T-helper 2 cell treated with Interferon-gamma antibody and Interleukin-4, amounts not matched to agents 5 μg/mL and 100 μg/mL, for 36 hours (primary cell): ENCODE measurements at places on chromosomes 4 and X.

DNA sequence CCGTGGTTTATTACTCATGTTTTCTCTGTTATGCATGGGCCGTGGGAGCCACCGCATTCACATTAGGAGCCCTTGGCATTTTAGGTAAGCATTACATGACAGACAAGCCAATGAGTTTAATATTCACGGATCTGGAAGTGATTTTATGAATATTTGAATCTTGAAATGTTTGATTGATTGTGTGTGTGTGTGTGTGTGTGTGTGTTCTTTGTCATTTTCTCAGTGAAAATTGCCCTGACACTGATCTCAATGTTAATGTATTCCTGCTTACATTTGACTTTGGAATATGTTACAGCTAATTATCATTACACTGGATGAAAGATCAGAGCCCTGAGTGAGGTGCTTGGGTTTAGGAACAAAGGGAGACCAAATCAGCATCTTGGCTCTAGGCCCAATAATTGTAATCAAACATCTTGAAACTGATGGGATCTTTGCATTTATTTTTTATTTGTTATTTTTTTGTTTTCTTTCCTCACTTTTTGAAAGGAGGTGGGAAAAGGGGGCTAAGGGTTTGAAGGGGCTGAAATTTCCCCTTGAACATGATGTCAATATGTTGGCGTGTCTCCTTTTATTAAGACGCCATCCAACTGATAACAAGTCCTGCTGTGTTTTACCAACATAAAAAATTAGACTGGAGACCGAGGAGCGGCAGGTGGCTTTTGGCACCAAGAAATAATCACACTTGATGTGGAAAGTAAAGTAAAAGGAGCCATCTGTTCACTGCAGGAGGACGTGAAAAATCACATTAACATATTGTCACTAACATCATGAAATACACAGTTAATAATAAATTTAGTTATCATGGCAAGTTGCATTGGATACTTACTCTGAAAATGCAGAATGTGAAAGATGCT, 5.2 kb upstream of the GK2 start:
- no peak for DNase-seq
- no peaks in the 10 kb centered on the region for H3K27me3 ChIP-seq
- no peak overlapping the region for H3K4me3 ChIP-seq
- H3K36me3 ChIP-seq: no peaks in the 10 kb centered on the region
- H3K27ac ChIP-seq: no peak overlapping the region

GRCh38 chrX:118115953-118116712, 477 bp downstream of the KLHL13 start:
- H3K27ac ChIP-seq: peak overlapping the region; percentile 52
- H3K4me1 ChIP-seq: no peaks in the 10 kb centered on the region
- peak; percentile 3 for DNase-seq
- H3K4me3 ChIP-seq: peak overlapping the region; percentile 66
- peaks cover 32% of the 10 kb centered on the region for H3K27me3 ChIP-seq
- no peaks in the 10 kb centered on the region for H3K36me3 ChIP-seq

GRCh38 chr4:4685810-4686795, 144.3 kb upstream of the STX18 start:
- H3K27me3 ChIP-seq: no peaks in the 10 kb centered on the region
- no peak overlapping the region for H3K27ac ChIP-seq
- no peak for DNase-seq
- no peaks in the 10 kb centered on the region for H3K36me3 ChIP-seq

GRCh38 chr4:16043642-16044498, 40.0 kb downstream of the PROM1 start:
- H3K27me3 ChIP-seq: peaks cover 4% of the 10 kb centered on the region
- no peak for DNase-seq
- H3K27ac ChIP-seq: no peak overlapping the region
- no peaks in the 10 kb centered on the region for H3K4me1 ChIP-seq

GRCh38 chrX:1835056-1835455, 220.2 kb downstream of the ASMT start:
- H3K4me3 ChIP-seq: no peak overlapping the region
- H3K27me3 ChIP-seq: no peaks in the 10 kb centered on the region
- DNase-seq: no peak
- H3K4me1 ChIP-seq: no peaks in the 10 kb centered on the region
- H3K36me3 ChIP-seq: no peaks in the 10 kb centered on the region
